ENCODE measurements at places on chromosomes 6 and 20.

- DNase-seq = no peak
Observed at GRCh38 chr20:54469293-54469692, 6.1 kb upstream of the DOK5 start.

- DNase-seq = no peak
Observed at GRCh38 chr6:126513198-126513597, 173.3 kb downstream of the CENPW start.

DNA sequence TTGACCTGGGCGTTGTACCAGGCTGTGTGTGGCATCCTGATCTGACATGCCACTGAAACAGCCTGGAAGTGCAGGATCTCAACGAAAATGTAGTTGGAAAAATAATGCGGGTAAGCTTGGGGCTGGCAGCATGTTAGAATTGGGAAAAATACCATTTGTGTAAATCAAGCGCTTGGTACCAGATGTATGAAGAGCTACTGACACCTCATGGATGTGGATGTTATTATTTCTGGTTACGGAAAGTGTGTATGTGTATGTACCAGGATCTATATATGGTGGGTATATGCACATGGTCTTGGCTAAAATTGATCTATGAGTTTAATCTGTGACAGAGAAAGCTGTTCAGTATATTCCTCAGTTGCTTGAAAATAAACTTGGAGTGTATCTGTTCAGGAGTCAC is 22.7 kb downstream of the HIVEP1 start:
- DNase-seq = no peak

DNA sequence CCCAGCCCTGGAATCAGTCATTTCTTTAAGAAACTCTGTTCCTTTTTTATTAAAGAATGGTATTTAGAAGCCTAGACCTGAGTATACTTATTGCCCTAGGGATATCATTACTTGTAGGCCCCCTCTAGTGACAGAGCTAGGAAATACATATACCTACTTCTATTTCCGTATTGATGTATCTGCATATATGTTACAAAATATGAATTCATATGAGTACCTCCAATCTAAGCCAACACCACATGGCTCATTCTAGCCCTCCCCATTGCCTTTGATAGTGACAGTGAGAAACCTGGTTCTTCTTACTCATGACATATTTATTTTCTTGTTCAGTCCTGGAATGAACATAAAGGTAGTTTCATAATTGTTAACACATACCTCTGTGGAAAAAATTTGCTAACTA is 137.2 kb downstream of the FARS2 start:
- DNase-seq = no peak

DNA sequence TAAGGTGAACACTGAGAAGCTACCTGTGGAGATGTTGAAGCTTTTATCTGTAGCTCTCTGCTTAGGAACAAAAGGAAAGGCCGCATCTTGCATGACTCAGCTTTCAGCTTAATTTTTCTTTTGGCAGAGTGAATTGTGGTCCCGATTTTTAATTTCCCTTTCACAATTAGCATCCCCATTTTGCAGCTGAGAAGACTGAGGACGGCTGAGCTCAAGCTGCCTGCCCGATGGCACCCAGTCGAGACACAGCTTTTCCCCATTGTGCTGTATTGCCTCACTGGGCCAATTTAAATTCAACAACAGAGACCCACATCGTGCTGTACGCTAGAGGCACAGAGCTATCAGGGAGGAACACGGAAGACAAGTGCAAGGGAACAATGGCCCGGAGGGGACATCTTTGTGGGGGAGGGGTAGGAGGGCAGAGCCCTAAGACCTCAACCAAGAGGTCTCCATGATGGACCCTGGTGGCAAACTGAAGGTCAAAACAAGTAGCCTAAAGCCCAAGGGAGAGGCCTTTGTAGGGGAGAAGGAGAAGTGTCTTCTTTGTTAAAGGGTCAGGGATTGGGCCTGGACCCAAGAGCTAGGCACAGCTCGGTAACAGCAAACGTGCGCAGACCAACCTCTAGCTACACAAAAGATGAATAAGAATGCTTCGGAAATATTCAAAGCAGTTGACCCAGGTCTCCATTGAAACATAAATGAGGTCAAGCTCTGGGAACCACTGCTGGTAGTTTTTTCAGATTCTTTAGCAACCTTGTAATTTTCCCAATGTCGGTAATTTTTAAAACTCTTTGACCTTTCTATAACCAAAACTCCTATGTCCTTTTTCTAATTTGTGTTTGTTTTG is 13.3 kb upstream of the QKI start:
- DNase-seq = no peak

GRCh38 chr20:9583151-9583550 is 68.8 kb downstream of the LAMP5 start:
- no peak for DNase-seq

GRCh38 chr20:47723322-47723721 is 62.0 kb downstream of the SULF2 start:
- DNase-seq = no peak

- no peak for DNase-seq
Observed at GRCh38 chr6:158854214-158855101, 35.3 kb upstream of the EZR start.

GRCh38 chr20:37295001-37295400 is 5.5 kb downstream of the MANBAL start:
- DNase-seq = no peak

GRCh38 chr20:8330785-8331695 is 199.0 kb downstream of the PLCB1 start:
- DNase-seq = no peak

All from activated gamma-delta T cell treated with anti-CD3 and anti-CD28 coated beads, Interleukin-2, amount 50 U/mL, for 16 hours (primary cell).